Myocyte (in vitro differentiated cells): ENCODE measurements at places on chromosomes 5 and 9. TPM values are rescaled to one million over a fixed set of nuclear protein-coding genes. Genes with fewer than 3 reads are reported as not detected.
A peak's percentile ranks its signal among the peaks of the same experiment; 100 is the strongest.

DNA sequence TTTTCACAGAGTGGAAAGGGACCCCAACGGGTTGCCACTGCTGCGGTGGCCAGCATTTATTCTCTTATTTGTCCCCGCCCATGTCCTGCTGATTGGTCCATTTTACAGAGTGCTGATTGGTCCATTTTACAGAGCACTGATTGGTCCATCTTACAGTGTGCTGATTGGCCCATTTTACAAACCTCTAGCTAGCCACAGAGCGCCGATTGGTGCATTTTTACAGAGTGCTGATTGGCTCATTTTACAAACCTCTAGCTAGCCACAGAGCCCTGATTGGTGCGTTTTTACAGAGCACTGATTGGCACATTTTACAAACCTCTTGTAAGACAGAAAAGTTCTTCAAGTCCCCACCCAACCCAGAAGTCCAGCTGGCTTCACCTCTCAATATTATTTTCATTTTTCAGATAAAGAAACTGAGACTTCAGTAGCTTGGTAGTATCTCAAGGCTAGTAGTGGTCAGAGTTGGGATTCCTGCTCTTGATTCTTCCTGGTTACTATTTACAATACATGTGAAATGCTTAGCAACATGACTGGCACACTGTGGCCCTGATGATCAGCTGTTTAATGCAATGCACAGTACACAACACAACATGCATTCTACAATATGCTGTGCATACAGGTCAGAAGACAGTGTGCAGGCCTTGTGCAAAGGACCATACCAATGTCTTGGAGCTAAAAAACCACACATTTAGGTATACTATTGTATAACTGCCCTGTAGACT, 63.6 kb upstream of the BOD1 start:
- peak; percentile 29 for DNase-seq

GRCh38 chr9:127588740-127589506, 23.2 kb upstream of the STXBP1 start:
- no peak for DNase-seq

DNA sequence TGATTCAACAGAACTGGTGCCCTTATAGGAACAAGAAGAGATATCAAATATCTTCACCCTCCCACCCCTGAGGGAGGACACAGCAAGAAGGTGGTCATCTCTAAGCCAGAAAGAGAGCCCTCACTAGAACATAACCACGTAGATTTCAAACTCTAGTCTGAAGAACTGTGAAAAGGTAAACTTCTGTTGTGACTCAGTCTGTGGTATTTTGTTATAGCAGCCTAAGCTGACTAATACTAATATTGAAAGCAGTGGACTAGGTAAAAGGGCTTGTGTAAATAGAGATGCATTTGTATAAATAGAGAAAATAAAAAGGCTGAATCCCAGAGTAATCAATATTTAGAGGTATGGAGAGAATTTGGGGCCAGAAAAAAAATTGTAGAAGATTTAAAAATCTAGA, 157.6 kb upstream of the CCNH start:
- no peak for DNase-seq

- DNase-seq = no peak
Observed at GRCh38 chr5:138611678-138612218, 36.5 kb upstream of the HSPA9 start.

DNA sequence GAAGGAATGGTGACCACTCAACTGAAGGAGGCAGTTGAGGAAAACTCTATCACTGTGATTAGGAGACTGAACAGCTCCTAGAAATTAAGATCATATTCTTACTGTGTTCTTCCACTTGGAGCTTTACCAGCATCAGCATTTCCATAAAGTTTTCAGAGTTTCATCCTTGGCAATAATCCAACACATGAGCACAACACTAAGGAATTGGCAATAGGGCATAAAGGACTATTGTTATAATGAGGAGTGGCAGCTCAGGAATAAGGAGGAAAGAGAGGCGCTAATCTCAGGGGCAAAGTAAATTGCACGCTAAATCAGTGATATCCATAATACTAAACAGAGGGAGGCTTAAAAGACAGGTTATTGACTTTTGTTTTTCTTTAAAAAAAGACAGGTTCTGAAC, 338.9 kb downstream of the EFNA5 start:
- no peak for DNase-seq

DNA sequence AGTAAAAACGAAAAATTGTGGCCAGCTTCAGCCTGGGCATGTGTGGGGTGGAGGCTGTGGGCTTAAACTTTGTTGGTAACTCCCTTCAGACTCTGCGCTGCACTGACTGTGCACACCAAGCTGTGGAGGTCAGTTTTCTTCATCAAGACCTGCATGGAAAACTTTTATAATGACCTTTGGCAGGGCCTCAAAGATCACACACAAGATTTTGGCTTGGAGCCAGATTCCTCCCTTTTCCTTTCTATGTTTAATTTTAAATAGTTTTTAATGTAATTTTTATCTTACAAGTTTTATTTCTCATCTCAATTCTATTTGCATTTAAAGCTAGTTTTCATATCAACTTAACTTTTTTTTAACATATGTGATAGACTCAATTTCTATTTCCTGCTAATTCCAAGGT, 1211.1 kb upstream of the CDH18 start:
- DNase-seq = peak; percentile 2

DNA sequence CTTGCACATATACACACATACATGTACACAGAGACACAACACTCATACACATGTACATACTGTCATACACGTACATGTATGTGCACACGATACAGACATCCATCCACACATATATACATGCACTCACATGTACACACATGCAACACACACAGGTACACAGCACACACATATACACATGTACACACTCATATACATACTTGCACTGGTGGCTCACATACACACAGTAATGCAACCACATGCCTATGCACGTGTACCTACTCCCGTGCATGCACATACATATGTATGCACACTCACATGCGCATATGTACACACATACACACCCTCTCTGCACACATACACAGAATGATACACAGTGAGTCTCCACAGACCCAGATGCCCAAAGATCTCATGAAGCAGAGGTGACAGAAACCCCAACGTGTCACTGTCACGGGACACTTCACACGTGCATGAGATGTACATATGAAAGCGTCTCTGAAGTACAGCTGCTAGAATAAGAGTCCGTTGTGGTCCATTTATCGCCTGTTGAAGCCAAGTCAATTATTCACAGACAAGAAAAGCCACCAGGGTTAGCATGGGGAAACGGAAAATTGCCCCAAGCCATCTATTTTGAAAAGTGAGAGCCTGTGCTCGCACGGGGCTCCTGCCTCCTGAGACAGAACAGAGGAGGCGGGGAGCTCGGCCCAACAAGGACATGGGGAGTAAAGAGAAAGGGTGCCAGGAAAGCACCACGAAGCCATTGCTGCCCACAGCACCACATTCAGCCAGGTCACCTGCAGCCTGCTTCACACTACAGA, 24.9 kb downstream of the LPCAT1 start:
- no peak for DNase-seq

- DNase-seq = no peak
Observed at GRCh38 chr5:6080930-6081726, 297.2 kb downstream of the MED10 start.

DNA sequence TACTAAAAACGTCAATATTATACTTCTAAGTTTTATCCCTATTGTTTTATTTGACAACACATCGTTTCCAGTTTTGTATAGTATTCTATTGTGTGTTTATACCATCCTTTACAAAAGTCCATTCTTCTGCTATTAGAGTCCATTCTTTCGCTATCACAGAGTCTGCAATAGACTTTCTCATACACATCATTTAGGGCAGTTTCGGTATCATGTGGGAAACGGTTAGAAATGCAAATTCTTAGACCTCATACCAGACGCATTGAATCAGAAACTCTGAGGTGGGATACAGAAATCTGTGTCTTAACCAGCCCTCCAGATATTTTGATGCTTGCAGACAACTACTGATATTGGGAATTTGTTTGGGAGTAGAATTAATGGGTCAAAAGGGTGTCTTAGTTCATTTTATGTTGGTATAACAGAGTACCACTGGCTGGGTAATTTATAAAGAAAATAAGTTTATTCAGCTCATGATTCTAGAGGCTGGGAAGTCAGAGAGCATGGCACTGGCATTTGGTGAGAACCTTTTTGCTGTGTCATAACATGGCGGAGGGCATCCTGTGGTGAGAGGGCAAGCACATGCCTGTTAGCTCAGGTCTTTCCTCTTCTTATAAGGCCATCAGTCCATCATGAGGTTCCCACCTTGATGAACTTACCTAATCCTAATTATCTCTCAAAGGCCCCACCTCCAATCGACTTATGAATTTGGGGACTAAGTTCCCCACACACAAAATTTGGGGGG, 21.1 kb downstream of the CARTPT start:
- DNase-seq = no peak

MEGF10 gene
- 193 and 196 TPM in 2 replicates for total RNA-seq

TMEM245 gene
- 60.3 and 61.7 TPM in 2 replicates for total RNA-seq

AFAP1L1 gene
- 136 and 239 TPM in 2 replicates for total RNA-seq
